Bronchus fibroblast of lung (primary cell): ENCODE measurements at places on chromosomes 7 and 10. TPM values are rescaled to one million over a fixed set of nuclear protein-coding genes. Genes with fewer than 3 reads are reported as not detected.

The AOC1 gene
- not detected in 2 replicates for total RNA-seq

The ATRNL1 gene
- 1.0 and 1.6 TPM in 2 replicates for total RNA-seq

The SUN3 gene
- not detected in 2 replicates for total RNA-seq

The TMEM273 gene
- not detected in 2 replicates for total RNA-seq

The STAG3 gene
- 0.84 and 1.8 TPM in 2 replicates for total RNA-seq

The OR2A1 gene
- under 0.01 TPM in 2 replicates for total RNA-seq

The NME8 gene
- total RNA-seq, result not detected in 2 replicates

The CCDC71L gene
- 23.9 and 25.1 TPM in 2 replicates for total RNA-seq

The VPS50 gene
- 10.6 and 20.3 TPM in 2 replicates for total RNA-seq

The CTTNBP2 gene
- 2.5 and 3.1 TPM in 2 replicates for total RNA-seq
